Kidney tubule cell (primary cell): ENCODE measurements at places on chromosomes 6 and 20.
A peak's percentile ranks its signal among the peaks of the same experiment; 100 is the strongest.

DNA sequence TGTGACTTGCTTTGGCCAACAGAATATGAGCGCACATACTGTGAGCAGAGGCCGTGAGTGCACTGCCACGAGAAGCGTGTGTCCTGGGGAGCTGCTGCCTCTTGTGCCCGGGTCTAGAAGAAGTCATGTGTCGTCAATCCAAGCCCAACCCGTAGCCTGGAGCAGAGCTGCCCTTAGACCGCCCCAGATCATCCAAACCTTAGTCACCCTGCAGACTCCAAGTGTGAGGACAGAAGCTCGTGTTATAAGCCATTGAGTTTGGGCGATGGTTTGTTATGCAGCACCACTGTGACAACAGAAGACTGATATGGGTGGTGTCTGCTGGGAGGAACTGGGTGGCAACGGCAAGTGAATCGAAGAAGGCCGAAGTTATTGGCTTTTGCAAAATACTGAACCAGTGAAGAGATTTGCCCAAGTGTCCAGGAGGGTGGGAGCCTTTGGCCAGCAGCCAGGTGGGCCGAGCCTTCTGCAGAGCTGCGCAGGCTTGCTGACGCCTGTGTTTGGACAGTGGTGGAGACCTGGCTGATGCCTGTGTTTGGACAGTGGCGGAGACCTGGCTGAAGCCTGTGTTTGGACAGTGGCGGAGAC, 101.3 kb upstream of the SULF2 start:
- DNase-seq, result no peak

DNA sequence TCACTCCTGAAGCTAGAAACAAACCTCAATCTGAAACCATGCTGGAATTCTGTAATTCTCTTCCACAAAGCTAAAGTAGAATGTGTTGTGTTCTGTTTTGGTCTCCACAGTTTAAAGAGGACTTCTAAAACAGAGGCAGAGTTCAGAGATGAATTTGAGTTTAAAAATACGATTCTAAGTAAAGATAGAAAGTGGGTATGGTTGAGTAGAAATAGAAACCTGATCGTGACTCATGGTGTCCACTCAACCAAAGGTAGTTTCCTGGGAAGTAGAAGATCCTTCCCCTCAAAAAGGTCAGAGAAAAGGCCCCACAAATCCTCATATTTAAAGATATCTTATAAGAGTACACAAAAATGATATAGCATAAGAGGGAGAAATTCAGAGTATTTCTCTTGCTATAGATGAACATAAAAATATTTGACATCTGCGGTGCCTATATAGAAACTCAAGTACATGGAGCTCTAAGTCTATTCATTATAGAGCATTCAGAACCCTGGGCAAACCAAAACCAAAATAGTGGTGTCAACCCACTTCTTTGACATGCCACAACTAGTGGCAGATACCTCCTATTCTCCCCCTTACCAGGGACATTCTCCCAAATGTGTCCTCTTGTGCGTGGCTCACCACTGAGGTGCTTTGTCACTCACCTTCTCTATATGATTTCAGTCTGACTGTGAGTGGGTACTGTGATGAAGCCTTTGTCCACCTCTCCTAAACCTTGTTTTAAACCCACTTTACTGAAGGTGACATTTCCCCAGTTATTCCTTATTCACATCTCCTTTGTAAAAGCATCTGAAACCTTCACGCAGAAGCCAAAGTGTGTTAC, 84.5 kb downstream of the PLCB1 start:
- DNase-seq, result no peak

GRCh38 chr6:123519189-123519505, 117.6 kb downstream of the TRDN start:
- DNase-seq, result no peak

DNA sequence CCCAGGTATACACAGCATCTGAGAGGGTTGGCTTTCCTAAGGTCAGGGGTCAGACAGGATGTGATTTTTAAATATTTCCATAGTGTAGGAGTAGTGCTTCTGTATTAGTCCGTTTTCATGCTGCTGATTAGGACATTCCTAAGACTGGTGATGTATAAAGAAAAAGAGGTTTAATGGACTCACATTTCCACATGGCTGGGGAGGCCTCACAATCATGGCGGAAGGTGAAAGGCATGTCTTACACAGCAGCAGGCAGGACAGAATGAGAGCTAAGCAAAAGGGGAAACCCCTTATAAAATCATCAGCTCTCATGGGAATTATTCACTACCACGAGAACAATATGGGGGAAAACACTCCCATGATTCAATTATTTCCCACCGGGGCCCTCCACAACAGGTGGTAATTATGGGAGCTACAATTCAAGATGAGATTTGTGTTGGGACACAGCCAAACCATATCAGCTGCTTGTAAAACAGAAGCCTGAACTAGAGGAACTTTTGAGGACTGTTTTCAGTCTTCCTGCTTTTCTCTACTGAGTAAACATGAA, 91.0 kb upstream of the MEI4 start:
- DNase-seq, result peak; percentile 2

GRCh38 chr6:133955582-133956415, 2.8 kb downstream of the TBPL1 start:
- no peak for DNase-seq

GRCh38 chr6:133551436-133551835, 310.3 kb downstream of the EYA4 start:
- DNase-seq, result no peak

GRCh38 chr6:127058027-127058426, 60.4 kb upstream of the RSPO3 start:
- peak; percentile 56 for DNase-seq

DNA sequence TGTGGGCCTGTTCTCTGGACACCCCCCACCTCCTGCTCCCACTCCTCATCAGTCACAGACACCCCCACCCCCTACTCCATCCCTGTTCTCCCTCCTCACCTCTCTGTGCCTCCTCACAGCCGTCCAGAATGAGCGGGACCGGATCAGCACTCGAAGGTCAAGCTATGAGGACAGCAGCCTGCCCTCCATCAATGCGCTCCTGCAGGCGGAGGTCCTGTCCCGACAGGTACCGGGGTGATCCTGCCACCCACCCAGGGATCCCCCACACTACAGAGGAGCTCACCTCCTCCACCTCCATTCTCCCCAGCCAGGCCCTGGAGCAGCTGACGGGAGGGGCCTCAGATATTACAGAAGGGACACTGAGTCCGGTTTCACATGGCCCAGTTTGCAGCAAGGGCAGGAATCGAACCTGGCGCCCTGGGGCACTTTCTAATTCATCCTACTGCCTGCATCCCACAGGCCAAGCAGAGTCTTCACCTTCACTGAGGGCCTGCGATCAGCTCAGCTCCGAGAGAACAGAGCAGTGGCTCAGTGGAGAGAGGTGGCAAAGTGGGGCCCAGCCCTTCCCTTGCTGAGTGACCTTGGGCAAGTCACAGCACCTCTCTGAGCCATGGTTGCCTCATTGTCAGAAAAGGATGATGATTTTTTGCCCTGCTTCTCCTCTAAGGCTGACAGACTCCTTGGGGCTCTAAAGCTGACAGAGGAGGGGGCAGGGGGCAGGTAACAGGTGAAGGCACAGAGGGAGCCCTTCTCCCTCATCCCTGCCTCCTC, 58.3 kb downstream of the HNF4A start:
- no peak for DNase-seq

DNA sequence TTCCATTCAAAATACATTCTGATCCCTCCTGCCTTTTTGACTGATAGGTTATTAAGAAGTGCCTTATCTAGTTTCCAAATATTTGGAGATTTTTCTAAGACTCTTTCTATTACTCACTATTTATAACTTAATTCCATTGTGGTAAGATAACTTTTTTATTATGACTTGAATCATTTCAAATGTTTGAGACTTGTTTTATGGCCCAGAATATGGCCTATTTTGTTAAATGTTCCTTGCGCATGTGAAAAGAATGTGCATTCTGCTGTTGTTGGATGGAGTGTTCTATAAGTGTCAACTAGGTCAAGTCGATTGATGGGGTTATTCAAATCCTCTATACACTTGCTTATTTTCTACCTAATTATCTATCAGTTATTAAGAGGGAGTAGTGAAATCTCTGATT, 13.1 kb upstream of the TCP11 start:
- DNase-seq, result no peak

GRCh38 chr20:42173440-42173839, 555.3 kb upstream of the CHD6 start:
- no peak for DNase-seq

GRCh38 chr6:53461041-53461656, 83.8 kb downstream of the GCLC start:
- no peak for DNase-seq
